Stimulated activated CD4-positive, alpha-beta T cell treated with anti-CD3 and anti-CD28 coated beads, TNF-alpha, amount 100 ng/mL, for 1 hour (primary cell): ENCODE measurements at places on chromosomes 12 and 14.

DNA sequence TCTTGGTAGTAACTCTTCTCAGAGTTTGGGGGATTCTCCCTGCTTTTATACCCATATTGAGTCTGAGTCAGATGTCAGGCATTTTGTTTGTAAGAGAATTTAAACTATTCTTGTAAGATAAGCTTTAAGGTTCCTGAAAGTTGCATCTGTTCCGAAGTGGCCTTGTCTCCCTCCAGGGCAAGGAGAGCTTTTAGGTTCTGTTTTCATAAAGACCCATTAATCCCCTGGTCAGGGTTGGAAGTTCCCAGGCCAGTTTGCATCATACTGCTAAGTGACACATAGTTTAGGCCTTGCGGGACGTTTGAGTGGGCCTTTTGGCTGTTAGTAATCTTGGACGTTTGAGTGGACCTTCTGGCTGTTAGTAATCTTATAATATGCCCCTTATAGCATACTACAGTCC, 396.7 kb downstream of the NPAS3 start:
- no peak for DNase-seq

- DNase-seq = no peak
Measured at GRCh38 chr12:101172316-101172715, 37.7 kb downstream of the SLC5A8 start.

- no peak for DNase-seq
Measured at GRCh38 chr14:105118646-105119407, 49.7 kb downstream of the JAG2 start.

GRCh38 chr14:90675399-90675798, 140.8 kb downstream of the TTC7B start:
- DNase-seq = no peak

DNA sequence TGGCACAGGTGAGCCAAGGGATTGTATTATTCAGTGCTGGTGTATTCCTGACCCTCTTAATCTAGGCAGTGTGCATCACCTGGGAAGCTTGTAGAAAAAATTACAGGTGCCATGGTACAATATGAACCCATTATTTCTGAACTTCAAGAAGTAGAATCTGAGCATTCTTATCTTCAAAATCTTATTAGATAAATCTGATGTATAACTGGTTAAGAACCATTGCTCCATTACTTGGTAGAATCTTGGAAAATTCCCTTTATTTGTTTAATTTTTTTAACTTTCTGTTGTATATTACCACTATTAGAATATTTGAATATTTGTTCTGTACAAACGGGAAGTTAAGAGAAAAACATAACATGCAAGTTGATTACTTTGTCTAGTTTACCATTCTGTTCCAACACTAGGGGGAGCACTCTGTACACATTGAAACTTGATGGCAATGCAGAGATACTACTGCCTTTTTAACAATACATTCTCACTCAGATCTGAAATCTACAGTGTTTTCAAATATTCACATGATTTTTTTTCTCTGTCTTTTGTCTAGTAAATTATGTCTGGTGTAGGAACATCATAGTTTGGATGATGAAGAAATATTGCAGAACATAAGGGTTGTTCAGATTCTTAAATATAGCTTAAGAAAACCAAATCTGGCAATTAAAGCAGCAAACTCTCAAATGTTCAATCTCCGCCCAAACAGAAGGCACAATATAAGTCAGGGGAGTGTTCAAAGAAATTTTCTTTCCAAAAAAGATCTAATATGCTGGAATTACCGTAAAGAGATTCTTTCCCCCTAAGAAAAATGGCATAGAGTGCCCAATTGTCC, 196.6 kb downstream of the PCNX1 start:
- DNase-seq = no peak

- no peak for DNase-seq
Measured at GRCh38 chr14:91348845-91349465, 68.7 kb downstream of the CCDC88C start.

- DNase-seq = no peak
Measured at GRCh38 chr12:114160445-114160844, 194.3 kb upstream of the RBM19 start.

DNA sequence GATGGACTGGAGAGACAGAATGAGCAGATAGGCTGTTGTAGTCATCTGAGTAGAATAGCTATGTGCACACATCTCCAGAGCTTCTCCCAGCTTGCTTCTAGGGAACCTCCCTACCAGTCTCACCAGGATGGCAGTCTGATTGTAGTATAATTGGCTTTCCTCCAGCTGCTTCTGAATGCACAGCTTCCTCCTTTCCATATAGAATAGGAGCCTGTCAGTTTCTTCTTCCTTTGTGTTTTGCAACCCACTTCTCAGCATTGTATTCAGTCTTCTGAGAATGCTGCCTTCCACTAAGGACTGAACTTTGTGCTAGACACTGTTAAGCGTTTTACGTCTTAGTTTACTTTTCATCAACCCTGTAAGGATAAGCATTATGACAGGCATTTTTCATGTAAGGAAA, 2.2 kb upstream of the CSAD start:
- no peak for DNase-seq

- no peak for DNase-seq
Measured at GRCh38 chr12:101407049-101407435, 530 bp downstream of the ARL1 start.

DNA sequence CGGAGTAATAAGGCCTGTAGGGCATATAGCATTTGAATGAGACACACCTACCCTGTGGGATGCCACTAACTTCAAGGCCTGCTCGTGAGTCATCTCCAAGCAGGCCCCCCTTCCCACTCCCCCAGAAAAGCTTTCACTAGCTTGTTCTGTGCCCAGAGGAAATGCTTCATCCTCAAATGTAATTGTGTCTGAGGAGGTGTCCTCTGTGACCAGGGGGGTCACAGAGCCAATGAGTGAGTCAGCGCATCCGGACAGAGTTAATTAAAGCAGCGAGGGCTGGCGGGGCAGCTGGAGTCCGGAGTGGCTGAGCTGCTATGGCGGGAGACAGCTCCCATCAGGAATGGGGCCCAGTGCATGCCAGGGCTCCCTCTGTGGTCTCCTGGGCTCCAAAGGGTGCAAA, 27.0 kb upstream of the ESRRB start:
- DNase-seq = no peak

DNA sequence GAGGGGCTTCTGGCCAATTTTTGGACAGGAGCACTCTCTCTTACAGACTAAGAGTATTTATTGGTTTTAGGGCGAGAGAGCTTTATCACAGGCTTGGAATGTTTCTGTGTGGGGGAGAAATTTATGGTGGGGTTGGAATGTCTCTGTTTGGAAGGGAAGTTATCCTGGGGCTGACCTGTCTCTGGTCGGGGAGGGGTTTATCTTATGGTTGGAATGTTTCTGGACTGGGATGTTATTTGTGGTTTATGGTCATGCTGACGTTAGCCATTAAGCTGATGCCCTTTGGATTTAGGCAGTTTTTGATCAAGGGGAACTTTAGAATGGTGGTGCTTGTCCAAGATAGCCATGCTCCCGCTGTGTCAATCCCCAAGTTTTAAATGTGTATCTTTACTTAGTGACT, 614.8 kb downstream of the DIO2 start:
- DNase-seq = no peak

- DNase-seq = no peak
Measured at GRCh38 chr12:120224304-120225199, 23.6 kb upstream of the RPLP0 start.

GRCh38 chr14:96108061-96108795, 69.1 kb downstream of the C14orf132 start:
- DNase-seq = no peak

GRCh38 chr12:22459838-22460490, 84.4 kb downstream of the C2CD5 start:
- no peak for DNase-seq

- no peak for DNase-seq
Measured at GRCh38 chr12:112408621-112409020, 784 bp downstream of the RPL6 start.

GRCh38 chr14:39875028-39875427, 442.8 kb upstream of the FBXO33 start:
- DNase-seq = no peak

- no peak for DNase-seq
Measured at GRCh38 chr12:50642035-50642451, 121.9 kb upstream of the ATF1 start.

GRCh38 chr12:30991466-30991865, 64.9 kb downstream of the TSPAN11 start:
- no peak for DNase-seq

DNA sequence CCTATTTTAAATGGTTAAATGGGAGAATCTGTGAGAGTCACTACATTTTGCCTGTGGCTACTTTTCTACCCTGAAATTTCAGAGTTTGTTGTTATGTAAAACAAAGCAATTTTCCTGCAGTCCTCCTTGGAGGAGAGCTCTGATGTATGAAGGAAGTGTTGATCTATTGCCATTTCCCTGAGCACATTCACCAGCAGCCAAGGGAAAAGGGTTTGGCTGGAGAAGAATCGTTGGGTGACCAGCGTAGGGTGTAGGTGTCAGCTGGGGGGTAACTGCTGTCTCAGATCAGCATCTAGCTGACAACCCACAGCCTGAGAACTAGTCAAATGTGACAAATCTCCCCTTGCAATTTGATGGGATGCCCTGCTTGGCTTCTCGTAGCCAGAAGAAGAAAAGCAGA, 230.5 kb downstream of the PDZRN4 start:
- DNase-seq = no peak

DNA sequence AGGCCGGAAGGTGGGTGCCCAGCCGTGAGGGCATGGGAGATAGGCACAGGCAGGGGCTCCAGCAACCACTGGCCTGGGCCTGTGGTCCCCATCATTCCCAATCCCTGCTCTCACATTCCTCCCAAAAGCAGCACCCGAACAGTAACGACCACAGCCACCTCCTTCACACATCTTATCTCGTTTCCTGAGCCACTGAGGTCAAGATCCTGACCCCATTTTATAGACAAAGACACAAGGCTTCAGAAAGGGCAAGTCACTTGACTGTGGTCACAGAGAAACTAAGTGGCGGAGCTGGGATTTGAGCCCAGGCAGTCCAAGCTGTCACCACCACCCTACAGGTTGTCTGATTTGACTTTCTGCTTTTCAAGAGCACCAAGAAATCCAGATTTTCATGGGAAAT, 38.9 kb downstream of the DTX1 start:
- DNase-seq = no peak
